ENCODE measurements at places on chromosomes 2 and 18.

- DNase-seq = peak; percentile 11
Measured at GRCh38 chr2:69946351-69947324, 14.8 kb downstream of the ASPRV1 start.

DNA sequence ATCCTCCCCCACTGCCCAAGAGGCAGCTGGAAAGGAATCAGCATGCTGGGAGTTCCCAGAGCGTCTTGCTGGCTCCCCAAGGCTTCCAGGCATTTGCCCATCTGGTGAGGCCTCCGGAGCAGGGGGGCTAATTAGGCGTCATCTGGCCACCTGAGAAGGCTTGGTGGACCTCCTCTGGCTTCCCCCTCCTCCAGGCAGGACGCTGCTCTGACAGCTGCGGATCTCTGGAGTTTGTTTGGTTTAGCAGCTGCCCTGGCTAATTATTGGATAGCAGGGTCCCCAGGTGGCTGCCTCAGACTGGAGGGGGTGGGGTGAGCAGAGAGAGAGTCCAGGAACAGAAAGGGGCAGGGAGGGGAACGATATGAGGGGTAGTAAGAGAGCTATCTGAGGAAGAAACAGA lies 425.2 kb upstream of the MEX3C start:
- DNase-seq = no peak

DNA sequence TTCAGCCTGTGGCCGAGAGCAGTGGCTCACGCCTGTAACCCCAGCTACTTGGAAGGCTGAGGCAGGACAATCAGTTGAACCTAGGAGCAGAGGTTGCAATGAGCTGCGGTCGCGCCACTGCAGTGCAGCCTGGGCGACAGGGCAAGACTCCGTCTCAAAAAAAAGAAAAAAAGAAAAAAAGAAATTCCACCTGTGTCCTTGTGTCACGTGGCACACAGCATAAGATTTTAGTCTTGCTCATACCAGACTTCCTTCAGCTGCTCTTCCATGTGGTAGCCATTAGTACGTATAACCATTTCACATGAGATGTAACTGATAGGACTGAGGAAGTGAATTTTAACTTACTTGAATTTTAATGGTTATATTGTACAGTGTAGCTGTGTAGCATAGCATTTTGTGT lies 4.0 kb downstream of the NOP58 start:
- no peak for DNase-seq

DNA sequence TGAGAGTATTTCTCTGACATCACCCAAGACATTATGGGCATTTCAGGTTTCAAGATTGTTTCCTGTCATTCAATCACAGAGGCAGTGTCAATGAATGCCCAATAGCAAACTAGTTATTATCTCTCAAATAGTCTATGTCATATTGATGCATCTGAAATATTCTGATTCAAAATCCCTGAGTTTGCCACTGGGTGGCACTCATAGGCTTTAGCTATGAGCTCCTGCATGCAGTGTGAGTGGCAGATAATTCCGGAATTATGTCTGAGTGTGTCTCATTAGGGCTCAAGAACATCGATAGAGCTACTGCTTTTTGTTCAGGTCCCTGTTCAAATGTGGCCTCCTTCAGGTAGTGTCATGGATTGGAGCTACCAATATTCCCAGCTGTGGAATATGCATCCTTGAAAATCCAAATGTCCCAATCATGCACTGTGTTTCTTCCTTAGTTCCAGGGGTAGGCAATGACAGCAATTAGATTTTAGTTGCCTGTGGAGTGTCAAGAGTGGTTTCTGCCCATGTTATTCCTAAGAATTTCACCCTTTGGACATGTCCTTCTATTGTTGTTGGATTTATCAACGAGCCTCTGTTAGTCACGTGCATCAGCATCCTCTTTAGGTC lies 7.8 kb upstream of the OR6B3 start:
- DNase-seq = no peak

DNA sequence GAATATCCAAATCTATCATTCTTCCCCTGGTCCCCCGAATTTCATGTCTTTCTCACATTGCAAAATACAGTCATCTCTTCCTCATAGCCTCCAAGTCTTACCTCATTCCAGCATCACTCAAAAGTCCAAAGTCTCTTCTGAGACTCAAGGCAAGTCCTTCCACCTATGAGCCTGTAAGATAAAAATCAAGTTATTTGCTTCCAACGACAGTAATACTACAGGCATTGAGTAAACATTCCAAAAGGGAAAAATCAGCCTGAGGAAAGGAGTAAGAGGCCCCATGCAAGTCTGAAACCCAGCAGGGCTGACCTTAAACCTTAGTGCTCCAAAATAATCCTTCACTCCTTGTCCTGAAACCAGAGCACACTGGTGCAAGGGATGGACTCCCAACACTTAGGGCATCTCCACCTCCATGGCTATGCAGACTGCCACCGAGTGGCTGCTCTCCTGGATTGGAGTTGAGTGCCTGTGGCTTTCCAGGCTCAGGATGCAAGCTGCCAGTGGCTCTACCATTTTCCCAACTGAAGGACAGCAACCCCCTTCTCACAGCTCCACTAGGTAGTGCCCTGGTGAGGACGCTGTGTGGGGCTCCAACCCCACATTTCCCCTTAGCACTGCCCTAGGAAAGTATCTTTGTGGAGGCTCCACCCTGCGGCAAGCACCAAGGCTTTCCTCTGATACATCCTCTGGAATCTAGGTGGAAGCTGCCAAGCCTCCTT lies 16.3 kb downstream of the DTNA start:
- no peak for DNase-seq

DNA sequence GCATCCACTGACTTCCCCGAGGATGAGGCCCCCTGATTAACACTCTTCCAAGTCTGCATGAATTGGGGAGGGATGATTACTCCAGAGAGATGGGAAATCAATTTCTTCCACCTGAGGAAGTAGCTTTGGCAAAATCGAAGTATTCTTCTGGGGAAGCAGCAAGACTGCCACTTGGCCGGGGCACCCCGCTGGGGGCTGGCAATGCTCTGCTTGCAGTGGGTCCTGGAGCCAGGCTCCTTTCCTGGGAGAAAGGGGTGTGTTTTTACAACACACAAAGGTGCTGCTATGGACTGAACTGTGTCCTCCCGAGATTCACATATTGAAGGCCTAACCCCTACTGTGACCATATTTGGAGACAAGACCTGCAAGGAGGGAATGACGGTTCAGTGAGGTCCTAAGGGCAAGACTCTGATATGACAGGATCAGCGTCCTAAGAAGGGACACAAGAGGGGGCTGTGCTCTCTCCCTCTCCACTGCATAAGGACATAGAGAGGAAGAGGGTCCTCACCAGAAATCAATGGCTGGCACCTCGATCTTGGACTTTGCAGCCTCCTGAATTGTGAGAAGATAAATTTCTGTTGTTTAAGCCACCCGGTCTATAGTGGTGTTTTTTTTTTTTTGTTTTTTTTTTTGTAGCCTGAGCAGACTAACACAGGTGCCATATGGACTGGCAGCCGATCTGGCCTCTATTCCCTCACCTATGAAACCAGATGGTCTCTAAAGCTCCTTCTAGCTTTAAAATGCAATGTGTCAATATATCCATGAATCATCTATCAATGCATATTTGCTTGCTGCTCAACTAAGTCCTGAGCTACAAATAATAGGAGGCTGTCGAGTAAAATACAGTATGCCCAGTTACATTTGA lies 3.6 kb upstream of the SMARCAL1 start:
- DNase-seq = no peak

- DNase-seq = no peak
Measured at GRCh38 chr2:9820020-9820973, 23.0 kb upstream of the TAF1B start.

DNA sequence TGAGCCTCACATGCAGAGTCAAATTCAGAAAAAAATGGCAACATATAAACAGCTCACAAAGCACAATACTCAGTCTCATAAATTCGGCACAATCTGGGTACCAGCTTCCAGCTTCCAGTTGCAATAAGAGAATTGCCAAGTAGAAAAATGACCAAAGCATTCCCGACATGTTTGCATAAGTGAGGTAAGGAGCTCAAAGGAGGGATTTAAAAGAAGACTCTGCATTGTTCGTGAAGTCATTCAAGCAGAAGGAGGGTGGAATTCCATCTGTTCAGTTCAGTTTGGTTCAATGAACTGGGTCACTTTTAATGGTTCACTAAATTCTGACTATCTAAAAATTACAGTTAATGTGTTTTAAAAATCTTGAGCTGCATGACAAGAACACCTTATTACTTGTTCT lies 106.7 kb upstream of the KLHL14 start:
- no peak for DNase-seq

DNA sequence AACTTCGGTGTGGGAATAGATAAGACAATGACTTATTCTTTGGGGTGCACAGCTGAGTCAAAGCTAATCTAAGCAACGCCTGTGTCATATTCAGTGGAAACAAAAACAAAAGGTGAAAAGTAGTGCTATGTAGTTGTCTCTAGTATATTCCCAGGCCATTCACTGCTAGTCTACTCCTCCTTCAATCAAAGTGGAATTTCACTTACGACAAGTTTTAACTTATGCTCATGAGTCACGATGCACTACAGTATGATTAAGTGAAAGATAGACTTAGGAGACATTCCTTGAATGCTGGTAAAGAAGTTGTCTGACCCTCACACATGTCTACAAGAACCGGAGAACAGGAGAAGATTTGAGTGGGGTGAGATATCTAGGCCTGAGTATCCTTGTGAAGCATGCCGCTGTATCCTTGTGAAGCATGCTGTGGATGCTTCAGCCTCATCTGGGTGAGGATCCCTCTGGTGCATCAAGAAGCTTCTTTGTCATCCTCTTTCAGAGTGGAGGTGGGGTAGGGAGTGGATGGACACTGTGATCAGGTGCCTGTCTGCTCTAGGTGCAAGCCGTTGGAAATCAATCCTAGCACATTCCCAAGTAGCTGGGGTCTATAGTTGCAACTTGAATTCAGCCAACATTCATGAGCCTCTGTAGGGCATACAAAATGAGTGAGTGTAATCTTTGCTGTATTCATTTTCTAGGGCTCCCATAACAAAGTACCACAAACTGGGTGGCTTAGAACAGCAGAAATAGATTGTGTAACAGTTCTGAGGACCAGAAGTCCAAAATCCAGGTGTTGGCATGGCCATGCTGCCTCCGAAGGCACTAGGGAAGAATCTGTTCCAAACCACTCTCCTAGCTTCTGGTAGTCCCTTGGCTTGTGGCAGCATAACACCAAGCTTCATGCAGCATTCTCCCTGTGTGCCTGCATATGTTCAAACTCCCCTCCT lies 173.5 kb upstream of the FN1 start:
- no peak for DNase-seq

GRCh38 chr2:196607073-196607472 lies 32.4 kb upstream of the CCDC150 start:
- DNase-seq = no peak

GRCh38 chr18:27991391-27991790 lies 185.5 kb downstream of the CDH2 start:
- DNase-seq = no peak

GRCh38 chr2:1451422-1451821 lies 38.2 kb downstream of the TPO start:
- no peak for DNase-seq

DNA sequence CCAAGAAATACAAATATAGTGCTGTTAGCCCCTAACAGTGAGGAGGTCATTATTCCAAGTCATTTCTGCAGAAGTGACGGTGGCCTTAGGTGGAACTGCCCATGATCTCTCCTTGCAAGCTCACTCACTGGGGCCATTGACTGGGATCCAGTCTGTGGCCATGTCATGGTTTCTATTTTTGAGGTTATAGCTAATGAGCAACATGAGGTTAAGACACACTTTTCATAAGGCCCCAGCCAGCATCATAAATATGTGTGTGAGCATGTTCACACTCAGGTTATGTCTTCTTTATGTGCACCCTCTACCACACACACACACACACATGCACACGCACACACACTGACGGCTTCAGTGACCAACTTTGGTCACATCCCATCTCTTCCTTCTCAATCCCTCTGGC lies 484 bp downstream of the AFF3 start:
- DNase-seq = no peak

GRCh38 chr2:24712296-24712695 lies 80.9 kb downstream of the PTRHD1 start:
- no peak for DNase-seq

DNA sequence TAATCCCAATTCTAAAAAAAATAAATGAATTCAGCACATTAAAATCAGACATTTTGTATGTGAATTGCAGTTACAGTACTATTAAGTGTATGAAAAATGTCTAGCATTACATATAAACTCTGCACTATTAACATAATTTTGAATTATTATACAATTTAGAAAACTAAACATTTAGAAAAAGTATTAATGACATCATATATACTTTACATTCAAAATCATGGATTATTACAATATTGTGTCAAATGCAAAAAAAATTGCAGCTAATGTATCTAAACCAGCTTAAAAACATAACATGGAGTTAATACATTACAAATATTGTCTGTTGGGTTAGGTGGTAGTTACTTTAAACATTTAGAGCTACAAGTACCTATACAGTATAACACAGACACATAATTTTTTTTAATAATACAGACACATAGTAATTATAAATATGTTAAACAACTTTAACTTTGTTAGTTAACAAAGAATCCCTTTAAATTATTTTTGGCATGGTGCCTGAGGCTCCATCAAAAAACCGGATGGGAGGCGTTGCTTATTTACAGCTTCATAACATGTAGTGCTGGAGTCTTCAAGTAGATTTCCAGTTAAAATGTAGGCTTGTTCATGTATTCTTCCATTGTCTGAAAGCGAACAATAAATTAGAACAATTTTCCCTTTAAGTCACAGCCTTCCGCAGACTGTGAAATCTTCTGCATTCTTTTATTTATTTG lies 79.1 kb downstream of the AP1S3 start:
- DNase-seq = no peak

GRCh38 chr2:134119117-134119712 lies 134.7 kb upstream of the MGAT5 start:
- DNase-seq = no peak

- DNase-seq = no peak
Measured at GRCh38 chr2:191559569-191559968, 118.4 kb upstream of the NABP1 start.

- no peak for DNase-seq
Measured at GRCh38 chr2:224781400-224781799, 65.2 kb upstream of the CCDC195 start.

DNA sequence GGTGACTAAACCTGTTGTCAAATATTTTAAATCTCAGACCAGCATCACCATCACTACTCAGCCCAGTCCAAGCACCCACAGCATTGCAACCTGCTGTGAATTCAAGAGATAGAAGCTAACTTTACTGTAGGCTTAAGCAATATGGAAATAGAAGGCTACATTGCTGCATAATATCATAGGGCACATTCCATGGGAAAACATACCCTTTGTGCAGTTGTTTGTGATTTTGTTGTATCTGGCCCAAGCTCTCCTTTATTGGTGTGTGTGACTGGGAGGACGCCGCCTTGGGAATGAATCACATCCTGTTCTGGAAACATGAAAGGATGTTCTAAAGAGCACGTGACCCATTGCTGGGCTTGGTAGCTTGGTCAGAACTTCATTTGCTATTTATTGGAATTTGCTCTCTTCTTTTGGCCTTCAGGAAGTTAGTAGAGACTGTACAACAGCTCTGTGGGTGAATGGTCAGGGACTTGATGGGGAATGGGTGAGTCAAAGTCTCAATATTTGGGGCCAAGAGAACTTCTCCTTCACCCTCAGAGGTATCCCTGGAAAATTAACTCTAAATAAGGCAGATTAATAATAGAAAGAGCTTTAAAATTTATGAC lies 106.8 kb upstream of the SERPINE2 start:
- no peak for DNase-seq

- DNase-seq = no peak
Measured at GRCh38 chr2:72554381-72554780, 271.5 kb downstream of the EXOC6B start.

Data from activated CD4-positive, alpha-beta T cell treated with anti-CD3 and anti-CD28 coated beads, Interleukin-2, amount 50 U/mL, for 24 hours (primary cell).